Mesothelial cell of epicardium (in vitro differentiated cells): ENCODE measurements at places on chromosomes 1 and 21.

DNA sequence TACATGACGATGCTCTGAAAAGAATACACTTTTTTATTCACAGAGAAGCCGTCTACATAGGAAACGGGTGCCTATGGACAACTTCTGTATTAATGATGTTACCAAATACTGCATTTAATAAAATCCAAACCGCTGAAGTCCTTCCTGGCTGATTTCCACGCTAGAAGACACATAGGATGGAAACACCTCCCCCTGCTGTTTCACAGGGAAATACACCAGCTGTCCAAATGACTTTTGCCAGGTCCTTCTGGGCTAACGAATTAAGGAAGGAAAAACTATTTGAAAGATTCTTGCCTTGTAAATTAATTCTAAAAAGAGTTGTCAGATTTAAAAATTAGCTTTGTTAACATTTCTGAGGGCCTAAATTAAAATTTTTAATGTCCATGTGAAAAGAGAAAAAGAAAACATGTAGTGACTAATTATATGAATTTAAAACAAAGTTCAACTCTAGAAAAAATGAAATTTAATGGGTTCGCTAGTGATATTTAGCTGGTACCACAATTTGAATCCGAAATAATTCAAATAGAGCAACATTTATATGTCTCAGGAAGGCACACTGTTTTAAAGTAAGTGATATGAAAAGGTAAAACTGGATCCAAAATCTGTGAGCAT, 146.0 kb downstream of the RERE start:
- DNase-seq = no peak

- no peak for DNase-seq
Observed at GRCh38 chr21:45494851-45495680, 47.2 kb downstream of the SLC19A1 start.

DNA sequence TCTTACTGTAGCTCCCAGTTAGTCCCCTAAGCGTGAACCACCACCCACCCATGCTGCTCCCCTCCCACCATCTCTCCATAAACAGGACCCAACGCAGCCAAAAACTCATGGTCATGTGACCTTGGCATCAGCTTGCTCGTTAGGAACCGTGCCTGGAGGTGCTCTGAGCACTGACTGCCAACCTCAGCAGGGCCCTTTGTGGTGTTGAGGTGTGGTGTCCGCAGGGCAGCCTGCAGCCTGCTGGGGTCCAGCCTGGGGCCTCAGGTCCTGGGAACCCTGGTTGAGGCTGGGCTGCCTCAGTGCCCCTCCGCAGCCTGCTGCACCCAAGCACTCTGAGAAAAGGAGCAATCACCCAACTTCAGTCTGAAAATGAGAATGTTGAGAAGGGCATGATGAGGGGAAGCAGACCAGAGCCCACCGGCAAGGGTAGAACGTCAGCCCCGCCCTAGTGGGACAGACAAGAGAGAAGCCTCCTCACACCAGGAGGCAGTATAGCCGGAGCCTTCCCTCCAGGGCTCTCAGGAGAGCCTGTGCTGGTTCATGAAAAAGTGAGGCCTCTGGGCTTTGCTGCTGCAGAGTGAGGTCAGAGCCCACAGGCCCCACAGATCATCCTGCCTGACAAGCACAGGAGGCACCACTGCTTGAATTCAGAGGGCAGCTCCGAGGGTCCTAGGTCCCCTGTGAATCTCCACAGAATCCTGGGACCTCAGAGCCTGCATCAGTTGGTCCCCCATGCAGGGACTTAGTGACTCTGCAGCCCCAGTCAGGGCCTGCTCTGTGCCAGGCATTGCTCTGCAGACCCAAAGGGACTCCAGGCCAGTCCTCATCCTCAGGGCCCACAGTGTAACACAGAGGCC, 4.9 kb upstream of the COL6A2 start:
- DNase-seq = no peak

DNA sequence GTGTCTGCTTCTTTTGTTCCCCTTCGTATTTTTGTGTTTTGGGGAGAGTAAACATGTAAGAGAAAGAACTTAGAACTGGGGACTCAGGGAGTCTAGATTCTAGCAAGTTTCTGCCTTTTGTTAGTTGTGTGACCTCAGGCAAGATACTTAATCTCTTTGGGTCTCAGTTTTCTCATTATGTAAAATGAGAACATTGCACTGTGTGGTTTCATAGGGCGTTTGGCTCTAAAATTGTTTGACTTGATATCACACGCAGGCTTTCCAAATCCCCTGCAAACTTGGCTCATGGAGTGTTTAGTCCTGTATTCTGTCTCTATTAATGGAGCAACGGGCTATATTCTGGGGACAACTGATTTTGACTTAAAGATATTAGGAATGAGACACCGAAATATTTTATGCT, 57.7 kb downstream of the NTNG1 start:
- DNase-seq = no peak

- no peak for DNase-seq
Observed at GRCh38 chr1:10267319-10267718, 56.9 kb downstream of the KIF1B start.

DNA sequence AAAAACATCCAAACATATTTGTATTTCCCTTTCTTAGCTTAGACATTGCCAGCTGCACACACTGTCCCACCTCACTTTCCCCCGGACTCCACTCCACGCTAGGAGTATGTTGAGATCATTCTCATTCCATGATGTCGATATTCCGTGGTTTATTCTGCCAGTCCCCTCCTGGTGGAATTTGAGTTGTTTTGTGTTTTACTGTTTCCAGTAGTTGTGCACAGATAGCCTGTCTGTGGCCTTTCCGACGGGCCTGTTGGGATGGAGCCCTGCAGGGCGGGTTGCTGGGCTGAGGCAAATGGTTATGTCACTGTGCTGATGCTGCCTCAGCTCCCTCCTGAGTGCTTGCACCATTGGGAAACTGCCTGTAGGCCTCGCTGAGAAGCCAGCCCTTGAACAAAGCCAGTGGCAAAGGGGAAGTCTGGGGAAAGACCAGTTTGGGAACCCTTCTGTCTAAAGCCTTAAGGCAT, 12.8 kb downstream of the TRAPPC10 start:
- DNase-seq = no peak

- DNase-seq = no peak
Observed at GRCh38 chr21:35367553-35367952, 318.5 kb upstream of the RUNX1 start.

GRCh38 chr1:92848201-92848600, 16.4 kb downstream of the RPL5 start:
- no peak for DNase-seq
